Effector memory CD8-positive, alpha-beta T cell (primary cell): ENCODE measurements at places on chromosomes 11 and 22.

DNA sequence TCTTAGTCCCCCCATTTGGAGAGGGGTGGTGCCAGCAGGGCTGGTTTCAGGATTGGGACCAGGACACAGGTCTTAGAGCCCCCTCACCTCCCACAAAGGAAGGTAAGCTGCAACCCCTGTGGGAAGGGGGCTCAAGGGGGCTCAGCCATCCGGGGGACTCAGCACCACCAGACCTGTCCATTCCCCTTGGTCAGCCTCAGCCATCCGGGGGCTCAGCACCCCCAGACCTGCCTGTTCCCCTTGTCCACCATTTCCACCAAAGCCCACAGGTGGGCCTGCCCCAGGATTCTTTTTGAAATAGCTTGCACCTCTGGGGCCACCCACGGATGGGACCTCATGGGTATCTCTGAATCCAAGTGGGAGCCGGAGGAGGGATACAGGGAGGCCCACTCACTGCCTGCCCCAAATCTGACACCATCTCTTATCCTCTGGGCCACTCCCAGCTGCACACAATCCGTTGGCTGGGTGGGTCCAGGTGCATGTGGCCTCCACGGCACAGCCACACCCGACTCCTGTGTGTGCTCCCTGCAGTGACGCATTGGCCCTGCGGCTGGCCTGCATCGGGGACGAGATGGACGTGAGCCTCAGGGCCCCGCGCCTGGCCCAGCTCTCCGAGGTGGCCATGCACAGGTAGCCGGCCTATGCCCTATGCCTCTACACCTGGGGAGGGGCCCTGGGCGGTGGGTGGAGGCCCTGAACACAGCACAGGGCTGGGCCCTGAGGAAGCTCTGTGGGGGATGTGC is 15.9 kb downstream of the MCAT start:
- DNase-seq, result no peak

- DNase-seq, result no peak
These were observed 20.9 kb downstream of the PRG3 start for GRCh38 chr11:57359896-57360690.

GRCh38 chr11:100546714-100547113 is 140.4 kb upstream of the ARHGAP42 start:
- DNase-seq, result no peak

- DNase-seq, result peak; percentile 54
These were observed 10.6 kb downstream of the TMEM184B start for GRCh38 chr22:38262051-38262795.

DNA sequence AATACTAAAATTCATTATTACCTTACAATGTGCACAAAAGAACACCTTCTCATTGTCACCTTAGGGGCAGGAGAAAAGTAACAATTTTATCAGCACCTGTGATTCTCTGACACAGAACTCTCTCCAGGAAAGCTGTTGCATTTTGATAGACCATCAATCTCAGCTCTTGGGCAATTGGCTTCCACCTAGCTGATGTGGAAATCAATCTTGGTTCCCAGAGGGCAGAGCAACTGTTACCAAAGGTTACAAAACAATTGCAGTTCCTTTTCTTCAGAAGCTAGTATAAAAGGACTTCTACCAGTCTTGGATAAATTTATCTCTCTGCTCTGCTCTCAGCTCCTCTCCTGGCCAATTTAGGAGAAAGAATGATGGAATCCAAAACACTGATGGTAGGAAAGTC is 157.8 kb upstream of the DDI1 start:
- no peak for DNase-seq

DNA sequence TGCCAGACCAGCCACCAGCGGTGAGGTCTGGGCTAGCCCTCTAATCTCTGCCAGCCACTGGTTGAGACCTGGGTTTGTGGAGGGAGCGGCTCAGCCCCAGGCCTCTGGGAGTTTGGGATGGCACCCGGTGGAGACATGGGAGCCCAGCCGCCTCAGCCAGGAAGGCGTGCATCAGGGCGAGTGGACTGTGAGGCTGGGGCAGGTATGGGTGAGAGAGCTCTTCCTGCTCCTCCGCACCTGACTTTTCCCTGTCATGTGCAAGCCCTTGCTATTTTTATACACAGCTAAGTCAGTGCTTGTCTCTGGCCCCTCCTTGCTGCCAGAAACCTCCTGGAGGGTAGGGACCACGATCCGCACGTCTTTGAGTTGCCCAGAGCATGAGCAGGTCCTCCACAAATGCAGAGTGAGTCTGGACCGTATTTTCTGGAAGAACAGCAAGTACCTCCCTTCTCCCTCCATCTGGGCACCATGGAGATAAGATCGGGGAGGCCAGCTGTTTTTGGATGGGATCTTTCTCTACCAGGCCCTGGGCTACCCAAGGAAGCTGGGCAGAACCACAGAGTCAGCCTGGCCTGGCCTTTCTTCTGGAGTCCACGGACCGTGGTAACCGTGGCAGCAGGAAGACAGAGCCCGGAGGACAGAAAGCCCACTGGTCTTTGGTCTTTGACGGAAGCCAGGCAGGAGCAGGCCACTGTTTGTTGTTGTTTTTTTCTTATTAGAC is 53.3 kb downstream of the IGLL1 start:
- DNase-seq, result no peak
